ENCODE measurements at places on chromosomes 1 and 21.
A peak's percentile ranks its signal among the peaks of the same experiment; 100 is the strongest.

- peak; percentile 15 for DNase-seq
Observed at GRCh38 chr1:94416901-94417727, 1.1 kb upstream of the ABCD3 start.

DNA sequence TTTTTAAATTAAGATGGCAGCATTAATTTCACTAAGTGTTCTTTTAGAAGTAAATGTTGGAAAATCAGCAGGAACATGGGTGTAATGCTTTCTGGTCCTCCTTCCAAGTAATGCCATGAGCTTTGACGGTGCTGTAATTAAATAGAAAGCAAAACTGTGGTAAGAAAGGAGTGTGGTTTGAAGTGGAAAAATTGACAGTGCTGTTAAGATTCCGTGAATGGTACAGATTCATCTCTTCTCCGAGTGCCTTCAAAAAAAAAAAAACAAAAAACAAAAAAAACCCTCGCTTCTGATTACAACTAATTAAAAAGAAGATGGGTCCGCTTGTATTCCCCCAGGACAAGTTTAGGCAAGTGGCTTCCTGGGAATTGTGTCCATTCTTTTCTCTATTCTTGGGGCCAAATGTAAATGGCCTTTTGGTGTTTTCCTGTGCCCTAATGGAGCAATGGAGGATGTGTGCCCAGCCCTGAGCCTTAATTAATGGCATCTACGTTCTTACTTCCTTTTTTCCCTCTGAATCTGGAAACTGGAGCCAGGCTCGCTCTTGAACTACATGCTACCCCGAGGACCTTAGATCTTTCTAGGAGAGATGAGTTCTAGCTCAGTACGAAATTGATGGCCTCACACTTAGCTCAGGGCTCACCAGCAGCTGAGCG, 5.1 kb downstream of the LMO4 start:
- DNase-seq = no peak

- no peak for DNase-seq
Observed at GRCh38 chr1:234731569-234732085, 121.6 kb upstream of the IRF2BP2 start.

DNA sequence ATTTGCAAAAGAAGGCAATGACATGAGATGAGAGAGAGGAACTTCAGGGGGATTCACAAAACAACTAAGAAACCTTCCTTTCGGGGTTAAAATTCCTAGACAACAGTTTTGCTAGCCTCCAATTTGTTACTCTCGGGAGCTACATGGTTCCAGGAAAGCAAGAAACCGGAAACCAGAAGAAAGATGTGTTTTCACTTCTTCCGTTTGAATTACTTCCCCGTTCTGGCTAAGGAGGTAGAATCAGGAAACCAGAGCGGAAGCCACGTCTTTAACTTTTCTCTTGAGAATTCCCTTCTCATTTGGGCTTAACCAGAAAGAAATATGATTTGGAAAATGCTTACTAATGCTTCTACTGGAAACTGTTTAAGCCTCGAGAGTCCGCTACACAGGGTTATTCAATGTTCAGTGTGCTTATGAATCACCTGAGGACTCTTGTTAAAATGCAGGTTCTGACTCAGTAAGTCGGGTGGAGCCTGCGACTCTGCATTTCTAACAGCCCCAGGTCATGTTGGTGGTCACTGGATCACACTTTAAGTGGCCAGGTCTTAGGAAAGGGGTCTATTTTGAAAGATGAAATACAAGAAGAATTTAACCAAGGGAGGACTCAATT, 43.5 kb upstream of the MCOLN3 start:
- DNase-seq = no peak

DNA sequence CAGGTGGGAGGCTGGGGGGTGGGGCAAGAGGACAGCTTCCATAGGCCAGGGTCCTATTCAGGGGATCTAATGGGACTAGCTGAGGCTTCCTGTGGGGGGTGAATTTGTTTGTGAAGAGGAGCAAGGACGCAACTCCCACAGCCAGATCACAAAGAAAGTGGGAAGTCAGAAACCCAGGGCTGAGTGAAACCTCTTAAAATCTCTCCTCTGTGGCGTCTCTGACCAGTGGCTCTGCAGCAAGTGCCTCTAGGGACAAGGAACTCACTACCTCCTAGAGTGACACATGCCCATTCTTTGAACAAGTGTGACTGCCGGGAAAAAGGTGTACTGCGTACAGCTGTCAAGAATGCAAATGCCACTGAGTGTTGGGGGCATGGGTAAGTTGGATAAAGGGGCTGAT, 187.9 kb downstream of the HIVEP3 start:
- no peak for DNase-seq

DNA sequence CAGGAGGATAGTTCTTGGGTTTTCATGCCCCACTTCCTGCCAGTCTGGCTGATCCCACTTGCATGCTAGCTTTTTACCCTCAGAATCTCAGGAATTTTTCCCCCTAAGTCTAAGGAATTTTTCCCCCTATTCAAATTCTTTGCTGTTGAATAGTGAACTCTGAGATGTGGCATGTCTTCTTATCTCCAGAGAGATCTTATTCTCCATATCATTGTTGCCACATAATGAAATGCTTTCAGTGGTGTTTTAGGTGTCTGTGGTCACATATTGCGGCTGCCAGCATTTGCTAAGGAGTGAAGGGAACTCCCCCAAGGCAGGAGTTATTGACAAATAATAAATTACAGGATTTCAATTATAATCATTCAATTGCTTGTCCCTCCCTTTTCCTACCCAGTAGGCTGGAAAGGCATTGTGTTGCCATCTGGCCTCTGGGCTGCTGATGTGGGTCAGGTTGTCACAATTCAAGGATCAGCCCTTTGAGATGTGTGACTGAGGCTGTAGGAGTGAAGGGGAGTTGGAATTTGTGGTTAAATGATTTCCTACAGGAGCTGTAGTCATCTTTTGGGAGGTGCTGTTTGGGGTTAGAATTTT, 3.9 kb upstream of the FLG start:
- no peak for DNase-seq

Data from NCI-H446 (cell line).